Mammary epithelial cell (primary cell): ENCODE measurements at places on chromosomes 4 and X. TPM values are rescaled to one million over a fixed set of nuclear protein-coding genes. Genes with fewer than 3 reads are reported as not detected.

DNA sequence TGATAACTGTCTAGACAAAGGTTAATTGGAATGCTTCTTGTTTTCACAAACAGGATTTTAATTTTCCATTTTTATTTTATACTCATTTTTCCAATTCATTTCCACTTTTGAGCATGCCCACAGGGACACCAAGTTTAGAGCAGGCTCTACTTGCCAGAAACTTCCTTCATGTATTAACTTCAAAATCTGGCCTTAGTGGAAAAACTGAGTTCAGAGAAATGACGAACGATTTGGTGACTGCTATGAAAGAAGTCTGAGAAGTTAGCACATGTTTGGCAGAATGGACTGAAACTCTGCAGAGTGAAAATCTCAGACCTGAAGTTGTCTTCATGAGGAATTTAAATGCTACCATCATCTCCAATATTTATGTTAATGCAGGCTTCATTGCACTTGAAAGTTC, 214.1 kb downstream of the THOC2 start:
- no peak for DNase-seq

GRCh38 chrX:130084631-130085237, 25.6 kb downstream of the ELF4 start:
- DNase-seq, result no peak

DNA sequence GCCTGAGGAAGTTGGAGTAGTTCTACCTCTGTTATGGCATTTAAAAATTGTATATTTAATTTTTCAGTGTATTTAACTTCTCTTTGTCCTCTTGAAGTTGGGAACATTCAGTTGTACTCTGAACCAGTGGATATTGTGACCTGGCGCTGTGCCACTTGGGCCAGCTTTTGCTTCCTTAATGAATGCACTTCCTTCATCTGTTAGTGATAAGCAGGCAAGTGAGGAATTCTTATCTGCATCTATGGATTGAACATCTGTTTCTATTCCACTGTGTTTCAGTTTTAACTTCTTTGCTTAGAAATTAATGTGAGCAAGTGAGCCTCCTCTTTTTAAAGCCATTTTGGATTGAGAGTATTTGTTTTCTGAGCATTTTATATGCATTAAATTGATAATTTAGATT, 128.3 kb downstream of the UCHL1 start:
- no peak for DNase-seq

DNA sequence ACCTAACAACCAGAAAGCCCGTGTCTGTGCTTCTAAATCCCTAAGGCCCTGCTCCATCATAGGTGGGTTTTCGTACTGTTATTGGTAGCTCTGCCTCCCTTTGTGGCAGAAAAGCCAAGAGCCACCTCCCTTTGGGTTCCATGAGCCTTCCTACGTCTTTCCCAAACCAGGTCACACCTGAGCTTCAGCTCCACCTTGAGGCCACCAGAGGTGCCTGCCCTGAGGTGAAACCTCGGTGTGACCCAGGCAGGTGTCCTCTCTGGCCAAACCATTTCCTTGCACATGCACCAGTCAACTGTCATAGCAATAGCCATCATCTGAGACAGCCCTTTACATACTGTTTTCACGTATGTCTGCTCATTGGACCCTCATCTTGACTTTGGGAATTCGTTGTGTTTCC, 188.0 kb upstream of the RBPJ start:
- DNase-seq, result no peak

HELT gene
- total RNA-seq, result not detected in 2 replicates

DMD gene
- total RNA-seq, result 73.2 TPM
